ENCODE measurements at places on chromosomes 7 and 10. TPM values are rescaled to one million over a fixed set of nuclear protein-coding genes. Genes with fewer than 3 reads are reported as not detected.

AGR2 gene
- 163 TPM for total RNA-seq

GRCh38 chr10:125037145-125037877 lies 95.4 kb downstream of the ZRANB1 start:
- DNase-seq, result peak; percentile 58

GRCh38 chr7:141844256-141844655 lies 3.0 kb upstream of the PRSS37 start:
- no peak for DNase-seq

- no peak for DNase-seq
These were observed 11.8 kb downstream of the HTRA1 start for GRCh38 chr10:122473116-122473515.

- DNase-seq, result peak; percentile 83
These were observed 493.4 kb downstream of the TNS3 start for GRCh38 chr7:47088329-47089067.

DNA sequence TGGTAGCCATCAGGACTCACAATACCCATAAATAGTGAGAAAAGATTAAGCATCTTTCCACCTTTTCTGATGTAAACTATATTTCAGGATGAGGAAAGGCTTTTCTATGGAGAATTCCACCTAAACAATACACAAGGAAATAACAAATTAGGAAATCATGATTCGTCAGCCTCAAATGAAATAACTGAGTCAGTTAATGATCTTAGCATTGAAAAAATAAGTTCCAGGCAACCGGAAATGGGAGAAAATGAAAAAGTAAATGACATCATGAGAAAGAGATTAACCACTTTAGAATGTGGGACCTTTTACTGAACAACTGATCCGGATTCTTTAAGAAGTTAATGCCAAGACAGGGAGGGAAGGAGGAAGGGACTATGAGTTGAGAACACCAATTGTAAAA lies 742.3 kb downstream of the TNS3 start:
- DNase-seq, result no peak

LIPN gene
- total RNA-seq, result not detected

HUS1 gene
- 10.5 TPM for total RNA-seq

- DNase-seq, result no peak
These were observed 119.1 kb upstream of the PFKP start for GRCh38 chr10:2948127-2948854.

- DNase-seq, result peak; percentile 68
These were observed at the start of gene PDSS1 for GRCh38 chr10:26697163-26697921. TSS of gene PDSS1 (plus strand) at chr10:26697701. CDS start at chr10:26697712, 11 bp downstream.

DNA sequence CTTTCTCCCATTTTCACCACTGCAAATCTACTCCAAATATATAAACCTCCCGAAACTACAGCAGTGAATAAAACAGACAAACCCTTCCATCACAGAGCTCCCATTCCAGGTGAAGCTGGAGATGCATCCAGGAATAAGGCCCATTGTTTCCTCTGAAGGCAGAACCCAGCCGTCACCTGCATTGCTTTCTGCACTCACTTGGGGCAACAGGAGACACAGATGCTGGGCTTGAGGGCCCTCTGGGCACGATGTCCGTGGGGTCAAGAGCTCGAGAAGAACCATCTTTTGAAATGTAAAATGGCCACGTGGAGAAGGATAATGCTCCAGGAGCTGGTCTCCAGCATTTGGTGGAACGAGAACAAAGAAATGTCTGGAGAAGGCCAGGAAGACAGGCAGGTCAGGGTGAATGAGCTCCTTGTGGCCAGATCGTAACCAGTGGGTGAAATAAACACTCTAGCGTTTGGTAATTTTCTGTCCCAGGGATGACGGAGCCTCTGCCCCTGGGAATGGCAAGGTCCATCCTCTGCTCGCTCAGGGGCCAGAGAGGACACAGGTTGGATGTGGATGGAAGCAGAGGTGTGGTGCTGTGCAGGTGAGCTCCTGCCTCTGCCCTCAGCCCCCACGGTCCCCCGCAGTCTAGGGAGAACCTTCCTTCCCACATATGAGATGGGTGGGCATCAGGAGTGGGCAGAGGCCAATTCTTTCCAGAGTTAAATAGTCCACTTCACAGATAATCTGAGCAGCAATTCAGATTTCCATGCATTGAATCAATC lies 556.1 kb downstream of the DNAJB6 start:
- no peak for DNase-seq

DNA sequence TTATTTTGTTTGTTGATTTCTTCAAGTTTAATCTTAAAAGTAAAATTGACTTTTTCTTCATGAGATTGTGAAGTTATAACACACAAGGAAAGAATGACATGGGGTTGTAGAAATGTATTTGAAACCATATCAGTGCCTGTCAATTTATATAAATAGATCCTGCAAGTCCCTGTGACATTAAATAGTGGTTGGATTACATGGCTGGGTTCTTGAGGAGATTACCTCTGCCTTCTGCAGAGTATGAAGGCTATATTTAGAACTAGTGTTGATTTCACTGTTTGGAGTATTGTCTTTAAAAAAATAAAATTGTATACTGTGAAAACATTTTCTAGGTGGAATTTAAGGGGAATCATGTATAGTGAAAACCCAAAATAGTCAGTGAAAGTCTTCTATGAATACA lies 385.8 kb upstream of the SMIM30 start:
- no peak for DNase-seq

ASAH2 gene
- total RNA-seq, result 4.6 TPM

NYAP1 gene
- total RNA-seq, result 0.03 TPM

GRCh38 chr7:121278120-121279021 lies 50.4 kb upstream of the WNT16 start:
- DNase-seq, result no peak

- no peak for DNase-seq
These were observed 6.4 kb downstream of the AGBL3 start for GRCh38 chr7:134992626-134993179.

- peak; percentile 81 for DNase-seq
These were observed 6.7 kb upstream of the SMNDC1 start for GRCh38 chr10:110311357-110311949.

GJC3 gene
- total RNA-seq, result not detected

CLEC5A gene
- total RNA-seq, result not detected

CLDN4 gene
- 1,331 TPM for total RNA-seq

TRPV6 gene
- 0.55 TPM for total RNA-seq

DNA sequence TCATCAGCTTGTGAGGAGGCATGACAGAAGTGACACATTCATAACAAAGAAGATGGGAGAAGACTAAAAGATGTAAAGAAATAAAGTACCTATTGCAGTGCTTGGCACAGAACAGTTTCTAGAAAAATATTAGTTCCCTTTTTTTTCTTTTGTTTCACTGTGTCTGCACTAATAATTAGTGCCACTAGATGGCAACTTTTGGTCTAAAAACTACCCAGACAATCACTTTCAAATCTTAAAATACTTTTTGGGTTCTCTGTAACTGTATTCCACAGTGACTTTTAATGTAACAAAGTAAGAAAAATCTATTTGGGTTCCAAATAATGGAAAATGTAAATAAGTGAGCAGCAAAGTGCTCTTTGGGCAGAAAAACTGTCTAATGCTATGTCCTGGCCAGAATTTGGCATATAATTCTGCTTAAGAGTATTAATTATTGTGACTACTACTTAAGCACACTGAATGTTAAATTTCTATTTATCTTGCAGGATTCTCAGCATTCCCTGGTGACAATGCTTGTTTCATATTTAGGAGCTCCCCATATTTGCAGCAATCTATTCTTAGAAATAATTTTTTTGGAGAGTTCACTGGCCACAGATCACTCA lies 134.8 kb upstream of the KIF5B start:
- DNase-seq, result peak; percentile 63

MRLN gene
- not detected for total RNA-seq

DNA sequence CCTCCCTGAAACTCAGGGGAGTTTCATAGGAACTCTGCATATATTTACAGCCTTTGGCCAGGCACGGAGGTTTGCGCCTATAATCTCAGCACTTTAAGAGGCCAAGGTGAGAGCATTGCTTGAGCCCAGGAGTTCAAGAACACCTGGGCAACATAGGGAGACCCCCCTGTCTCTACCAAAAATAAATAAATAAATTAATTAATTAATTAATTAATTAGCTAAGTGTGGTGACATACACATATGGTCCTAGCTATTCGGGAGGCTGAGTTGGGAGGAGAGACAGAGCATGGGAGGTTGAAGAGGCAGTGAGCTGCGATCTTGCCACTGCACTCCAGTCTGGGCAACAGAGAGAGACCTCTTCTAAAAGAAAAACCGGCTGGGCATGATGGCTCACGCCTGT lies 9.4 kb upstream of the LEP start:
- DNase-seq, result no peak

MOGAT3 gene
- total RNA-seq, result 8.2 TPM

- DNase-seq, result no peak
These were observed 87.5 kb upstream of the NRP1 start for GRCh38 chr10:33421789-33422462.
